ENCODE measurements at places on chromosomes 13 and 19.

- no peak for DNase-seq
These were observed 13.6 kb downstream of the LATS2 start for GRCh38 chr13:21047591-21048282.

DNA sequence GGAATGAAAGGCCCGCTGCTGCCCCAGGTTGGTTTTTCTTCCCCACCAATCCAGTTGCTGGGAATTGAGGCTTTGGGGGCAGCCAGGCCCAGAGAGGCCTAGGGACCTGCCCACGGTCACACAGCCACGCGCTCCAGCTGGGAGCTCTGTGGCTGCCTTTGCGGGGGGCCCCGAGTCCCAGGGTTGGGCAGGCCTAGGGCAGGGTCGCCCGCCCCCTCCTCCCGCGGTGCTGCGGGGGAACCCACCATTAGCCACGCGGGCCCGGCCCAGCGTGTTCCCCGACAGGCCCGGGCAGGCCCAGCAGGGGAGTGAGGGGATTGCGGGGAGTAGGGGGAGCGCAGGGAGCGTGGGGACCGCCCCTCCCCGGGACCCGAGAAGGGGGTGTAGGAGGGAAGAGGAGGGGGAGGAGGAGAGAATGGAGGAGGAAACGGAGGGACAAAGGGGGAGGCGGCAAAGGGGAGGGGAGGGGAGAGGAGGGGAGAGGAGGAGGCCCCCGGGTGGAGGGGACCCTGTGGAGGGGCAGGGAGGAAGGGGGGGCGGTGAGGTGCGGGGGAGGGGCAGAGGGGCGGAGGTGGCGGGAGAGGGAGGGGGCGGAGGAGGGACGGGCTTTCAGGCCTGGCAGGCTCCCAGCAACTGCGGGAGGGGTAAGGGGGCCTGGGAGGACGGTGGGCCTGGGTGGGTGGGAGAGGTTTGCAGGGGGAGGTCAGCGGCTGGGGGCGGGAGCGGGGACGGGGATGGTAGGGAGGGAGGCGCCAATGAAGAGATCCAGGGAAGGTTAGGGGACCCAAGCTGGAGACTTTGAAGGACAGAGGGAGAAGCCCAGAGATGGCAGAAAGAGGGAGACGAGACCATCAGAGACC is 12.9 kb upstream of the TLE2 start:
- no peak for DNase-seq

DNA sequence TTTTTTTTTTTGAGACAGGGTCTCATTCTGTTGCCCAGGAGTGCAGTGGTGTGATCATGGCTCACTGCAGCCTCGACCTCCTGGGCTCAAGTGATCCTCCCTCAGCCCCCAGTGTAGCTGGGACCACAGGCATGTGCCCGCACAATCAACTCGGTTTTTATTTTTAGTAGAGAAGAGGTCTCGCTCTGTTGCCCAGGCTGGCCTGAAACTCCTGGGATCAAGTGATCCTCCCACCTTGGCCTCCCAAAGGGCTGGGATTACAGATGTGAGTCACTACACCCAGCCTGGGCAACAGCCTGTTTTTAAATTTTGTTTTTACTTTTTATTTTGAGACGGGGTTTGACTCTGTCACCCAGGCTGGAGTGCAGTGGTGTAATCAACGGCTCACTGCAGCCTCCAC is 2.3 kb upstream of the KDM4B start:
- no peak for DNase-seq

GRCh38 chr13:36130193-36130551 is 1.0 kb downstream of the DCLK1 start:
- no peak for DNase-seq

DNA sequence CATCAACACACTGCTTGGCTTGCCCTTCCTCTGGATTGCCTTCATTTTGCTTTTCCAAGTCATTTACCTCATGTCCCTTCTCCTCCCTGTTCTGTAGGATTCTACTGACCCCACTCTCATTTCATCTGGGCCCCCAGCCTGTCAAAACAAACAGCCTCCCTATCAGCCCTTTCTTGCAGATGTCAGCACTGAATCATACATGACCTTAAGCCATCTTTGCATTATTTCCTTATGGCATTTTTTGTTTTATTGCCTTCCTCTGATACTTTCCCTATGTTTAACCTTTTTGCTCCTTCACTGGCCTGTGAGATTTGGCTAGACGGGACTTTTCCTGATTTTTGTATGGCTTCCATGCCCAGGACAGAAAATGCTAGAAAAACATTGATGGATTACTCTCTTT is 8.7 kb downstream of the LRCH1 start:
- no peak for DNase-seq

GRCh38 chr13:75908141-75908540 is 272.0 kb downstream of the LMO7 start:
- DNase-seq: no peak

DNA sequence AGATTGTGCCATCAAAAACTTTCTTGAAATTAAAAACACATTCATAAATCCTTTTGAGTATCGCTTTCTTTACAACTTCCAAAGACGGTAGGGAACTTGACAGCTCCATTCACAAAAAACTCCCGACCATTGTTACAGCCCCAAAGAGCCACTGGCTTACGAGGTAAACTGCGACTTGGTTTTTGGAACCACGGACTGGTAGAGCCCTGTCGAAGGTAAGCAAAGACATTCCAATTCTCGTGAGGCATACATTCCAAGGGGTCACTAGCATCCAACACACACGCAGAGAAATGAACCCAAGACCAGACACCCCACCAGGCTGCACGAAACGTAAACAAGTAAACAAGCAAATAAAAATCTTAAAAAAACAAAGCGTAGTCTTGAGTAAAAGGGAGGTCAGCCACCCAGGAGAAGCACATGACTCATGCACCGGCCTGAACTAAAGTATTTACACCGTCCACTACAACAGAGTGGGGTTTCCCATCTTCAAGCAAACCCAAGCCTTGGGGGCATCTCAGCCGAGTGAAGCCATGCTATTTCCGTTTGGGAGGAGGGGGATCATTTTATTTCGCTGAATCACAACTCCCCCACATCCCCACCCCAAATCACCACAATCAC is 1.4 kb downstream of the BRD4 start:
- no peak for DNase-seq

DNA sequence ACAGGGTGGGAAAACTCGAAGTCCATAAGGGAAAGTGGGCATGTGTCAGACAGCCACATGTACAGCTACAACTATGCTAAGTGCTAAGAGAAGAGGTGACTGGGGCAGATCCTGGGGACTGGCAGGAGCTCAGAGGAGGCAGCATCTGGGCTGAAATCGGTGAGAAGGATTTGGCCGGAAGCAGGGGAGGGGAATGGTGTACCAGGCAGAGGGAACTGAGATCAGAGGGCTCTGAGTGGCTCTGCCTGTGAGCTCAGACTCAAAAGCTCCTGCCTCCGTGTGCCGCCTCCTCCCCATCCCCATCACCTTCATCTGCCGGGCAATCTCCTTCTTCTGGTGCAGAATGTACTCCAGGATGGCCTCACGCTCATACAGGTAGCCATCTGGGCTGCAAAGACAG is 21.8 kb downstream of the NOSIP start:
- DNase-seq: no peak

DNA sequence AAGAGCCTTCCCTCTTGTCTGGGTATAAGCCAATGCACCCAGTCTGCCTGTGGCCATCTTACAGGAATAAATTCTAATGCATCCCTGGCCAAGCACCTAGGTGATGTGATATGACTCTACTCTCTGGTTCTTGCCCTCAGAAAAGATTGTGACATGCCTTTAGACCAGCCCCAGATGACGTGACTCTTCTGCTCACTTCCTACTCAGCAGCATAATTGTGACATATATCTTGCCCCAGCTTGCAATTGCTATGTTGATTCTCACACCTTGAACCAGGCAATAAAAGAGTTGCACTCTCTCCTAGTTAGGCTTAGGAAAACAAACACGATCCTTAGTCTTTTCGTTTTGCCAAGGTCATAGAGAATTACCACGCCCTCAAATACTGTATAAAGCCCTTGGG is 13.3 kb upstream of the ZNF726 start:
- DNase-seq: no peak

DNA sequence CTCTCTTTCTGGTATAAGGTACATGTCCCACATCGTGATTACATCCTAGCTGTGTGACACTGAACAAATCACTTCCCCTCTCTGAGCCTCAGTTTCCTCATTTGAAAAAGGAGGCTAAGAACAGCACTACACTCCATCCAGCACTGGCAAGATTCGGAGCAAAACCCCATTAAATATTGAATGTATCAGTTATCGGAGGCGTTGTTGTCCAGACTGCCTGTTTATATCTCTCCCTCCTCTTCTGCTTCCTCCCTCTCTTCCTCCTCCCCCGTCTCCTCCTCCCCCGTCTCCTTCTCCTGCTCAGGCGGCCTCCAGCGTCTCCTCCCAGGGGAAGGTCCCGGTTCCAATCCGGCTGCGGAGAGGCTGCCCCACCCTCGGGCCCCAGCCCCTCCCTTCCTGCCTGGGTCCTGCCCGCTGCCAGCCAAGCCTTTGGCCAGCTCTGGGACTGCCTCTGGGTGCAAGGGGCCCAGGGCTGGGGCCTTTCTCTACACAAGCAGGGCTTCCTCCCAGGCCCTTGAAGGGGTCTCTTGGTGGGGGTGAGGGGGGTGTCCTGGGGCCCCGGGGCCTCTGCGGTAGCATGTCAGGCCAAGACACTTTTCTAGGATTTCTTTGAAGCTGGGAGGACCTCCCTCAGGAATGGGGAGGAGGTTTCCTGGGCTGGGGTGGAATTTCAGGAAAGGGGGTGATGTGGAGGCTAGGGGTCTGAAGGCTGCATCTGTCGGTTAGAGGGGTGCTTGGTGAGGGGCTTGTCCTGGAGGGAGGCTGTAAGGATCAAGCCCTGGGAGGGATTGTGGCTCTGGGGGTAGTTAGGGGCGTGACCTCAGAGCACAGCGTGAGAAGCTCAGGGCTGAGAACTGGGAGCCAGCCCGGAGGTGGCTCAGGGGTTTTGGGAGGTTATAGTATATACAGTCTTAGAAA is 1.9 kb downstream of the RRAS start:
- peak; percentile 26 for DNase-seq

- no peak for DNase-seq
These were observed 72.3 kb upstream of the UQCRFS1 start for GRCh38 chr19:29285187-29285687.

Measured in Kasumi-1 (cell line).